Chondrocyte (in vitro differentiated cells): ENCODE measurements at places on chromosomes 2 and 18. TPM values are rescaled to one million over a fixed set of nuclear protein-coding genes. Genes with fewer than 3 reads are reported as not detected.

The CFAP53 gene
- total RNA-seq, result 0.17 to 0.26 TPM in 2 of 3 replicates, not detected in the other

The MYCN gene
- 0.17 to 0.34 TPM in 2 of 3 replicates, not detected in the other for total RNA-seq

The PTPN18 gene
- total RNA-seq, result 24.0 to 31.9 TPM (median 26.0 TPM) in 3 replicates

The TCF7L1 gene
- total RNA-seq, result 18.9 to 35.0 TPM (median 34.1 TPM) in 3 replicates

The TCF23 gene
- total RNA-seq, result not detected in 3 replicates

The CAPN14 gene
- 0.10 to 0.39 TPM (median 0.15 TPM) in 3 replicates for total RNA-seq

The ZNF385B gene
- 0.25 to 0.56 TPM (median 0.41 TPM) in 3 replicates for total RNA-seq

The UGT1A5 gene
- total RNA-seq, result not detected in 3 replicates

The EXOC6B gene
- 25.6 to 32.2 TPM (median 31.6 TPM) in 3 replicates for total RNA-seq

The ADGRF3 gene
- total RNA-seq, result 0.10 to 0.85 TPM (median 0.12 TPM) in 3 replicates

The HOXD3 gene
- not detected in 3 replicates for total RNA-seq

The VIT gene
- 0.15 to 2.6 TPM in 2 of 3 replicates, not detected in the other for total RNA-seq

The CNGA3 gene
- total RNA-seq, result not detected in 3 replicates

The ANO7 gene
- 0.48 to 2.2 TPM (median 1.5 TPM) in 3 replicates for total RNA-seq

DNA sequence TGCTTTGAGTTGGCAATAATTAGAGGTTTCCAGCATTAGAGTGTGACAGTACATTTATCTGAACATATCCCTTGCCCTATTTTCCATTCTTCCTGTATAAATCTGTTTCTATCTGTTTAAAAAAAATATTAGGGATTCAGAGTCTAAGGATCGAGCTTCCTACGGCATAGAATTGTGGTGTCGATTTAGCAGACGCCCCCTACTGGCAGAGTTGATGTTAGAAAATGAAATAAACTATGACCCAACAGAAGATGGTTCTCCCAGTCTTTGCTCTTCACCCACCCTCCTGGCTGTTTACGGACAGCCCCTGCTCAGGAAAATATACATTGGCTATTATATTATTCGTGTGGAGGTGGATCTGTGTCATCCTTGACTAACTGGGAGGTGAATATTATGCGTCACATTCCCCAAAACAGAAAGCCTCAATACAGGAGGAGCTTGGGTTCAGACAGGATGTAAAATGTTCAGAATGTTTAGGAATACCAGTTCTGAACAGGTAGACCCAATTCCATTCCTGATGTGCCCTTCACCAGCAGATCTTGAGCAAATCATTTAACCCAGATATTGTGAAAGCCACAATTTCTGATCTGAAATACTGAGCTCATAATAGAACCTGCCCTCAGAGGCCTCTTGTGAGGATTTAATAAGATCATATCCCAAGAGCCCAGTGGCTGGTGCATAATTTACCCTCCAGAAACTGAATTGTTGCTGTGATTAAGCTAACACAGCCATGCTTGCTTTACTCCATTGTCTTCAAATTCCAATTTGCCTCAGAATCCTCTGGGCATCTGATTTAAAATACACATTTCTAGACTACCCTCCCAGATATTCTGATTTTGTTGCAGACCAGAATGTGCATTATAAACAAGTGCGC is 10.8 kb upstream of the ERMN start:
- H3K27ac ChIP-seq, result no peak overlapping the region
- H3K4me3 ChIP-seq, result no peak overlapping the region
- no peaks in the 10 kb centered on the region for H3K36me3 ChIP-seq
- peaks cover 9% of the 10 kb centered on the region for H3K27me3 ChIP-seq
- peaks cover 3% of the 10 kb centered on the region for H3K4me1 ChIP-seq
- no peak for DNase-seq

- H3K27me3 ChIP-seq, result no peaks in the 10 kb centered on the region
- H3K36me3 ChIP-seq, result peaks cover 31% of the 10 kb centered on the region
- no peak overlapping the region for H3K4me3 ChIP-seq
Observed at GRCh38 chr2:102154946-102155702, 12.6 kb downstream of the IL1R1 start.

GRCh38 chr2:197452754-197453122 is 614 bp upstream of the COQ10B start:
- DNase-seq, result no peak
- H3K36me3 ChIP-seq, result no peaks in the 10 kb centered on the region
- H3K4me3 ChIP-seq, result peak overlapping the region; percentile 90
- peak overlapping the region; percentile 99 for H3K27ac ChIP-seq

DNA sequence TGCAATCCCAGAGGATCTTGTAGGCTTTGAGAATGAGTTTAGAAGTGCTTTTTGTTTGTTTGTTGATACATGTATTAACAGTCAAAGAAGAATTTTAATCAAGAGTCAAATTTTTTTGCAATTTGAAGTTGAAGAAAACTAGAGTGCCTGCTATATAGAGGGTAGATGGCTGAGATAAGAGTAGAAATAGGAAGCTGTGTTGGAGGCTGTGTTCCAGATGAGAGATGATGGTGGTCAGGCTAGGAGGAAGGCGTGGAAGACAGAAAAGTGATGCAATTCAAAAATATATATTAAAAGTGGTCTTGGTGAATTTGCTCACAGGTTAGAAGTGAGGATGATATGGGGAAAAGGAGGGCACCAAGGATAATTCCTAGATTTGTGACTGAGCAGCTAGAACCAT is 978.3 kb downstream of the BCL11A start:
- H3K4me3 ChIP-seq, result no peak overlapping the region
- no peaks in the 10 kb centered on the region for H3K36me3 ChIP-seq
- no peaks in the 10 kb centered on the region for H3K4me1 ChIP-seq
- peaks cover 2% of the 10 kb centered on the region for H3K27me3 ChIP-seq
- DNase-seq, result no peak

GRCh38 chr2:222212571-222212970 is 86.2 kb downstream of the PAX3 start:
- no peaks in the 10 kb centered on the region for H3K36me3 ChIP-seq
- no peak overlapping the region for H3K27ac ChIP-seq
- peaks cover 11% of the 10 kb centered on the region for H3K4me1 ChIP-seq
- DNase-seq, result no peak
- no peaks in the 10 kb centered on the region for H3K27me3 ChIP-seq
- no peak overlapping the region for H3K4me3 ChIP-seq

DNA sequence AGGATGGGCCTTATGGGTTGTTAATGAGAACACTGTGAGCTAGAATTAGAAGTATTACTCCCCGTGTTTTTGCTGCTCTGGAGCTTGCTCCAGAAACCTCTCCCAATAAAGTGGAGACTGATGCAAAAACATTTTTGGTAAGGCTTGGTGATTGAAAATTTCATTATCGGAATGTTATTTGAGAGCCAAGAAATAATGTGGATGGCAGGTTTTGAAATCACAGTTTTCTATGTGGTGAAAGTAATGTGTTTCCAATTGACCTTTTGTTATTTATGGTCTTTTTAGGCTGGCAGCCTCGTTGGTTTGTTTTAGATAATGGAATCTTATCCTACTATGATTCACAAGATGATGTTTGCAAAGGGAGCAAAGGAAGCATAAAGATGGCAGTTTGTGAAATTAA is 5.1 kb downstream of the PLEKHA3 start:
- no peak overlapping the region for H3K27ac ChIP-seq
- no peak overlapping the region for H3K4me3 ChIP-seq
- DNase-seq, result no peak
- H3K36me3 ChIP-seq, result peaks cover 19% of the 10 kb centered on the region

- H3K27ac ChIP-seq, result peak within 1 kb of the TSS; percentile 98
- peaks cover 49% of the 10 kb centered on the region for H3K4me1 ChIP-seq
- H3K27me3 ChIP-seq, result no peaks in the 10 kb centered on the region
- H3K36me3 ChIP-seq, result no peaks in the 10 kb centered on the region
- peak within 1 kb of the TSS; percentile 100 for H3K4me3 ChIP-seq
Observed at GRCh38 chr2:148021059-148021861, at the start of gene MBD5. MBD5 (plus strand) TSS chr2:148021091.

- H3K36me3 ChIP-seq, result no peaks in the 10 kb centered on the region
- H3K4me1 ChIP-seq, result peaks cover 5% of the 10 kb centered on the region
- no peak overlapping the region for H3K27ac ChIP-seq
- H3K27me3 ChIP-seq, result no peaks in the 10 kb centered on the region
Observed at GRCh38 chr2:54396107-54396506, 60.0 kb upstream of the SPTBN1 start.

DNA sequence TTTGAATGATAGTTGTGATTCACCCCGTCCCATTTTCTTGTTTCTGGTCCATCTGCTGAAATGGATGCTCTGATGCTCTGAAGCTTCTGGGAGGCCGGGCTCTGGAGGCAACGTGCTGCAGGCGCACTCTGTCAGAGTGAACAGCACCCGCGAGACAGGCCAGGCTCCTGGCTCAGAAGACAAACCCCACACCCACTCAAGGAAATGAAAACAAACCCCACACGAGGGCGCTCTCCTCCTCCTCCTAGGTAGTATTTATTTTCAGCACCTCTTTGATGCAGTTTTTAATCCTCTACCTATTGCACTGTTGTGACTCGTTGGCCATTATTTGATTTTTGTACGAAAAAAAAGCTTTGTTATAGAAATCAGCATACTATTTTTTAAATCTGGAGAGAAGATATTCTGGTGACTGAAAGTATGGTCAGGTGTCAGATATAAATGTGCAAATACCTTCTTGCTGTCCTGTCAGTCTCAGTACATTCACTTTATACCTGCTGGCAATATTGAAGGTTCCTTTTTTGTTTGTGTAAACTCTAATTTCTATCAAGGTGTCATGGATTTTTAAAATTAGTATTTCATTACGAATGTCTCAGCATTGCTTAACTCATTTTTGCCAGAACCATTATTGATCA is 10.3 kb upstream of the CHST10 start:
- no peak for DNase-seq
- H3K27ac ChIP-seq, result no peak overlapping the region
- H3K4me1 ChIP-seq, result no peaks in the 10 kb centered on the region
- peaks cover 1% of the 10 kb centered on the region for H3K36me3 ChIP-seq

DNA sequence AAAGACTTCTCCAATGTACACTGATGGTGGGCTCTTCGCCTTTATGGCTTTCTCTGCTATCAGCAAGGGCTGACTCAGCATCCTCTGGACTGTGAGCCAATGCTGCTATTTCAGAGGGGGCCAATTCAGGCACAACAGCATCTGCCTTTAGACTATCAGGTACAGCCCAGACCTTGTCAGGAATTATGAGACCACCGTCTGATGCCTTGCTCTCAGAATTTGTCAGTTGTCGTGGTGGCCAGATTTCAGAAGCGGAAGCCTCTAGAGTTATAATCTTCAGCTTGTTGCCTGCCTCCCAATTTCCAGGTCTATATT is 92.7 kb downstream of the ALPK2 start:
- no peak overlapping the region for H3K27ac ChIP-seq
- H3K4me1 ChIP-seq, result peaks cover 32% of the 10 kb centered on the region
- no peak overlapping the region for H3K4me3 ChIP-seq
- H3K36me3 ChIP-seq, result peaks cover 21% of the 10 kb centered on the region
- DNase-seq, result no peak
- no peaks in the 10 kb centered on the region for H3K27me3 ChIP-seq

- H3K27me3 ChIP-seq, result no peaks in the 10 kb centered on the region
- peaks cover 14% of the 10 kb centered on the region for H3K4me1 ChIP-seq
- H3K27ac ChIP-seq, result no peak overlapping the region
- DNase-seq, result no peak
- peaks cover under 1% of the 10 kb centered on the region for H3K36me3 ChIP-seq
- no peak overlapping the region for H3K4me3 ChIP-seq
Observed at GRCh38 chr2:128486640-128487375, 168.1 kb upstream of the HS6ST1 start.

- no peaks in the 10 kb centered on the region for H3K27me3 ChIP-seq
- H3K36me3 ChIP-seq, result no peaks in the 10 kb centered on the region
- H3K27ac ChIP-seq, result no peak overlapping the region
- DNase-seq, result no peak
Observed at GRCh38 chr2:143960177-143960576, 559.7 kb downstream of the ZEB2 start.

- H3K4me1 ChIP-seq, result no peaks in the 10 kb centered on the region
- no peak overlapping the region for H3K27ac ChIP-seq
- no peaks in the 10 kb centered on the region for H3K36me3 ChIP-seq
- H3K27me3 ChIP-seq, result no peaks in the 10 kb centered on the region
- H3K4me3 ChIP-seq, result no peak overlapping the region
Observed at GRCh38 chr2:49490710-49491109, 336.4 kb upstream of the FSHR start.

DNA sequence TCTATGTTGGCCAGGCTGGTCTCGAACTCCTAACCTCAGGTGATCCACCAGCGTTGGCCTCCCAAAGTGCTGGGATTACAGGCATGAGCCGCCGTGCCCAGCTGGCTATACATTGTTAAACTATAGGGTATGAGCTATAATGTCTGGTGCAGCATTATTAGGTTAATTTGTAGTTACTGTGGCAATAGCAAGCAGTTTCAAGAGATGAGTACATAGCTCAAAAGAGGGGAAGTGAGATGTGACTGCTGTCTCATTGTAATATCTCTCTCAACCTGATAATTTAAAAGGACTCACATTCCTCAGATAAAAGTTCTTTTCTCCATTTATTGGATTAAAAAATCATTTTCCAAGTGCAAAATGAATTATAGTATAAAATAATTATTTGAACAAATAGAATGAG is 116.4 kb downstream of the INO80D start:
- H3K27ac ChIP-seq, result no peak overlapping the region
- peaks cover 6% of the 10 kb centered on the region for H3K27me3 ChIP-seq
- DNase-seq, result no peak
- H3K36me3 ChIP-seq, result no peaks in the 10 kb centered on the region

DNA sequence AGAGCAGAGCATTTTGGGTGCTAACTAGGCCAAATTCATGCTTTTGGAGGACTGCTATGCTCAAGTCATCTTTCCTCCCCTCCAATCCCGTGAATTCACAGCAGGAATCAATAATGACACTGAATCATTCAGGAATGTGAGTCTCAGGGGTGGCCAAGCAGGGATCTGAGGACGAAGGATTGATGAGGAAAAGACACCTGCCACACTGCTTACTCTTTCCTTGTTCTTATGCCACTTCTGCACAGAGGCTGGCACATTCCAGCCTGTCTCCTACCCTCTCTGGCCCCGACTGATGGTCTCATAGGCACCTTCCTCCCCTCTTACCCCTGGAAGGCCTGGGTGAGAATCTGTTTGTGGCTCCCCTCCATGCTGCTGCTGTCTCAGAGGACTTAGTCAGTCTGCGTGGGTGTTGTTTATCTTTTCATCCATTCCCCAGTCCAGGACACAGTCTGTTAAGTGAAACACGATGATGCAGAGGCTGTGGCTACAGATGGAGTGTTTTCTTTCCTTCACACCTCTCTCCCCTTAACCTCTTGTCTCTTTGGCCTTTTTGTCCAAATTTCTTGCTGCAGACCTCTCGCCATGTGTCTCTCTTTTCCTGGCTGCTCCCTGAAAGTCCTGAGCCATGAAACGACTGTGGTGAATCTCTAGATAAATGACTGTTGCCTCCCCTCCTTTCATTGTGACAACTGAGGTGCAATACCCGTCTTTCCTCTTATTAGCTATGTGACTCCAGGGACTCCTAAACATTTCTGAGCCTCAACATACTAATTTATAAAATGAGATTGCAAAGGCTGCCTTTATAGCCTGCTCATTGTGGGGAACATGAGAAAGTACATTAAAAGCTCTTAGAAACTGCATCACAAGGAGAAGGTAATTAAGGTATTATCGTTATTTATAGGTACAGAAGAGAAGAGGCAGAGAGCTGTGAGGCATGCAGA is 86.9 kb downstream of the RDH14 start:
- no peak for DNase-seq
- H3K27ac ChIP-seq, result peak overlapping the region; percentile 84
- H3K36me3 ChIP-seq, result no peaks in the 10 kb centered on the region
- peak overlapping the region; percentile 13 for H3K4me3 ChIP-seq
